ENCODE measurements at places on chromosomes 4 and X.

GRCh38 chr4:137559801-137560200 lies 27.5 kb upstream of the PCDH18 start:
- no peak for DNase-seq

DNA sequence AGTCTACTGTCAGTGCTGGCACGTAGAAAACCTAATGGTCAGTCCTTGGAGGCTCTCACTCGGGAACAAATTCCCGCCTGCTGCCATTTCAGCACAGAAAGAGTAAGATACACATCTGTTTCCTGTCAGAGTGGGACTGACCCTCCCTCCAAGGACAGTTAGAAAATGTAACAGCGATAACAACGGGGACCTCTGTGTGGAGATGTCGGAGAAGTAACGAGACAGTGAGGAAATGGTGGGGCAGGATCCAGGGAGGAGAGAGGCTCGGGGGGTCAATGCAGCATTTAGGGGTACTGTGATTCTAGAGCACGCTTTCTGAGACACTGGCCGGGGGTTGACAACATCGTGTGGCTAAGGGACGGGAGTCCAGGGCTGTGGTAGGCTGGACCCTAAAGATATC lies 36.0 kb upstream of the SORCS2 start:
- no peak for DNase-seq

DNA sequence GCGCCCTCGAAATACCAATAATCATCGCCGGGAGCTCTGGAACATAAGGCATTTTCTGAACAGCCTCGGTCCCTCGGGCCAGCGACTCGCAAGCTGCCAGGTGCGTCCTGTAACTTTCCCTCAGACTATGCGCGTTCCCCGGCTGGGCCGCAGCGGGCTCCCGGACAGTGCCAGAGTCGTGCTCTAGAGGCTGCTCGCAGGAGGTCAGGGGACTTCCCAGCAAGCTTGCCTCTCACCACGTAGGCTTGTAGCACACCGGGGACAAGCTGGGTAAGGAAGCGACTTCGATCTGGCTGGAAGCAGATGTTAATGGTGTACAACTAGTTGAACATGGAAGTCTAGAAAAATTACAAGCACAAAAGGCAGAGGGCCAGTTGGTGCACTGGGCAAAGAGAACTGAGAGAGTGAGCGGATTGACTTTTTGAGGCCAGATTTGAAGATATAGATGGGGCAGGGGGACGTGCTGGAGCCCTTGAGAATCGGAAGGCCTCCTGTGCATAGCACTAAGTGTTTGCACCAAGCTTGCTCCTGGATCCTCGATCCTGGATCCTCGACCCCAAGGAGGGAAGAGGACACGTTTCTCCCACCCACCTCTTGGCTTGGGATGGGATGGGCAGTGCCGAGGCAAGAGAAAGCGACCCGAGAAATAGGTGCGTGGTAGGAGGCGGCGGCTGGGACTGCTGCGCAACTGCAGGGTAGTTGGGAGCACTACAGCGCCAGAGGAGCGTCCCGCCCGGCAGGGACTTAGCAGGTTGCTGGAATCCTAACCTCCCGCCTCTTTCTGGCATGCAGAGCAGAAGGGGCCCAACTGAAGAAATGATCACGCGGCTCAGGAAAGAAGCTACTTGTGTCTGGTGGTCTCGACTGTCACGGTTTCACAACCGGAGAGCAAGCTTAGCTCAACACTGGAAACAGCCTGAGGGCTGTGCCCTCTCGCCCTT lies 19.9 kb upstream of the ZIC3 start:
- DNase-seq = no peak

DNA sequence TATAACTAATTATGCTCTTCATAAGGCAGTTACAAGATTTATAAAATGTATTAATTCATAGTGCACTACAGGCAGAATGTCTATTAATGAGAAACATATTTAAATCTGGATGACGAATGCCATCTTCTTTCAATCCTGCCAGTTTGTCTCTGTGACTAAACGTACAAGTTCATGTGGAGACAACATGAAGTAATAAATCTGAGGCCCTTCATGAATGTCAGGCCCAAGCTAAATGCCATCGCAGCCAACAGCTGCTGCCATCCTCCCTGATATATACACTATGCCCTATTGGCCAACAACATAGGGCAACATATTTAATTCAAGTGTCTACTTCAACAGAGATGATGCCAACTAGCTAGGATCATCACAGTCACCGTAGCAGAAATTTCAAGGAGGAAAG lies 43.7 kb downstream of the TSPAN5 start:
- no peak for DNase-seq

DNA sequence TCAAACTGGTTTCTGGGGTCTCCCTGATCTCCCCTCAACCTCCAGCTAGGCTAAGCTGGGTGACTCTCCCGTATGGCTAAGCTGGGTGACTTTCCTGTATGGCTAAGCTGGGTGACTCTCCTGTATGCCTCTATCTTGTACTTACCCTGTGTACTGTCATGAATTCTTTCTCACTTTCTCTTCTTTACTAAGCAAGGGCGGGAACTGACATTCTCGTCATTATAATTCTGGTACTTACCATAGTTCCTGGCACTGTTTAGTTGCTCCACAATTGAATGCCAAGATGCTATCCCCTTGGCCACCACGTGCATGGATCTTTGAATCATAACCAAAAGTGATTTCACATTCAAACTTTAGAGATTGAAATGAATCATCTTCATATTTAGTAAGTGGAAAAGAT lies 8.8 kb downstream of the INTU start:
- DNase-seq = no peak

- DNase-seq = no peak
Measured at GRCh38 chrX:5752831-5753230, 475.8 kb downstream of the NLGN4X start.

- no peak for DNase-seq
Measured at GRCh38 chr4:26568446-26568994, 15.4 kb upstream of the TBC1D19 start.

DNA sequence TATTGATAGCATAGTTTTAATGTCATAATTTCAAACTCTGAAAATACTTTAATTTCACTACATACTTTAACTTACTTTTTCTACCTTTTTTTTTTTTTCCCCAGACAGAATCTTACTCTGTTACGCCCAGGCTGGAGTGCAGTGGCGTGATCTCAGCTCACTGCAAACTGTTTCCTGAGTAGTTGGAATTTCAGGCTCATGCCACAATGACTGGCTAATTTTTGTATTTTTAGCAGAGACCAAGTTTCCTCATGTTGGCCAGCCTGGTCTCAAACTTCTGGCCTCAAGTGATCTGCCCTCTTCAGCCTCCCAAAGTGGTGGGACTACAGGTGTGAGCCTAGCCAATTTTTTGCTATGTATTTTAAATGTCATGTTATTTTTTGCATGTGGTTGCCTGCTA lies 741.6 kb downstream of the TRAM1L1 start:
- DNase-seq = no peak

GRCh38 chr4:169099771-169100180 lies 89.7 kb upstream of the CBR4 start:
- DNase-seq = no peak

DNA sequence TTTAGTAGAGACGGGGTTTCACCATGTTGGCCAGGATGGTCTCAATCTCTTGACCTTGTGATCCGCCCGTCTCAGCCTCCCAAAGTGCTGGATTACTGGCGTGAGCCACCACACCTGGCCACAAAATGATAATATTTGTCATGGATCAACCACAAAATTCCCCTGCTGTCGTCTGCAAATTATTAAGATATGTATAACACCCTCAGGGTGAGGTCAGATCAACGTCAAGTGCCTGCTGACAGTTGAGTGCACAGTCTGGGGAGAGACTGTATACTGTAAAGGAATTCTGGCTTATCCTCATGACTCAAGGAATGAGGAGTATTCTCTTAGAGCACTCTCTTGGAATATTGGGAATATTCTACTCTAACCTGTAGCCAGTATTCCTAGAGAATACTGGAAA lies 11.2 kb downstream of the EPGN start:
- no peak for DNase-seq

DNA sequence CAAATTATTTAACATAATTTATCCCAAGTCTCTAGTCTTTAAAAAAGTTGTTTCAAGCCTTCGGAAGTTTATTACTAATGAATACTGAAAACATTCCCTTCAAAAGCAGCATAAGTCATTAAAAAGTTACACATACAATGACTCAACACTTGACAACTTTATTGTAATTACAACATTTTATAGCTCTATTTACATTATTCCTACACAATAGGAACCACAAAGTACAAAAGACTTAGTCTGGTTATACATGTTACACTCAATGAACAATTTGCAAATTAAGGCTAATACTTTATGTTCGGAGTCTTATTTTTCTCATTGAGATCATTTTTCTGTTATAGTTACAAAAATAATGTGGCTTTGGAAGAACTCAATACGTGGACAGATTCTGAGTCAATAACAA lies 114.4 kb upstream of the POF1B start:
- no peak for DNase-seq

- no peak for DNase-seq
Measured at GRCh38 chrX:53686151-53686885, at the start of gene HUWE1. Gene HUWE1 (minus strand): TSS chrX:53686719. CDS start chrX:53654107, 32,612 bp downstream.

GRCh38 chr4:139020384-139020783 lies 4.8 kb downstream of the NOCT start:
- no peak for DNase-seq

DNA sequence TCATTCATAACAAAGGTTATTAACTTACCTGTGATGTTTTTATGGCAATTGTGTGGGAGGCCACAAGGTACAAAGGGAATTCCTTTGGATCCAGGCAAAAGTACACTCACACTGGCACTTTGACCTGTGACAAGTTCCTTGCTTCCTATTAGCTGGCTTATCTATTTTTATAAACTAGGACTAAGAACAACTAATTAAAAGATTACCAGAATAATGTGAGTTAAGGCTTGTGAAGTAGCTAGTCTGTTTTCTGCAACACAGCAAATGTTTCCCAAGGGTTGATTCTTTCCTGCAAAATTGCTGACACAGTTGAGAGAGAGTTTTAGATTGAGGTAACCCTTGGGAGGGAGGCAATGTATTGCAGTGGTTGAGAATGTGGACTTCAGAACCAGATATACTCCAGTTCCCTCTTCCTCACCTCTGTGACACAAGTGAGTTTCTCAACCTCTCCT lies 107.9 kb downstream of the CPEB2 start:
- DNase-seq = no peak

DNA sequence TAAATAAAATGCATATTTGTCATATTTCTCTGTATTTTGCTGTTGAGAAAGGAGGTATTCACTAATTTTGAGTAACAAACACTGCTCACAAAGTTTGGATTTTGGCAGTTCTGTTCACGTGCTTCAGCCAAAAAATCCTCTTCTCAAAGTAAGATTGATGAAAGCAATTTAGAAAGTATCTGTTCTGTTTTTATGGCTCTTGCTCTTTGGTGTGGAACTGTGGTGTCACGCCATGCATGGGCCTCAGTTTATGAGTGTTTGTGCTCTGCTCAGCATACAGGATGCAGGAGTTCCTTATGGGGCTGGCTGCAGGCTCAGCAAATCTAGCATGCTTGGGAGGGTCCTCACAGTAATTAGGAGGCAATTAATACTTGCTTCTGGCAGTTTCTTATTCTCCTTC lies 3.3 kb downstream of the HTT start:
- DNase-seq = no peak
